ENCODE measurements at places on chromosomes 16 and 17.

DNA sequence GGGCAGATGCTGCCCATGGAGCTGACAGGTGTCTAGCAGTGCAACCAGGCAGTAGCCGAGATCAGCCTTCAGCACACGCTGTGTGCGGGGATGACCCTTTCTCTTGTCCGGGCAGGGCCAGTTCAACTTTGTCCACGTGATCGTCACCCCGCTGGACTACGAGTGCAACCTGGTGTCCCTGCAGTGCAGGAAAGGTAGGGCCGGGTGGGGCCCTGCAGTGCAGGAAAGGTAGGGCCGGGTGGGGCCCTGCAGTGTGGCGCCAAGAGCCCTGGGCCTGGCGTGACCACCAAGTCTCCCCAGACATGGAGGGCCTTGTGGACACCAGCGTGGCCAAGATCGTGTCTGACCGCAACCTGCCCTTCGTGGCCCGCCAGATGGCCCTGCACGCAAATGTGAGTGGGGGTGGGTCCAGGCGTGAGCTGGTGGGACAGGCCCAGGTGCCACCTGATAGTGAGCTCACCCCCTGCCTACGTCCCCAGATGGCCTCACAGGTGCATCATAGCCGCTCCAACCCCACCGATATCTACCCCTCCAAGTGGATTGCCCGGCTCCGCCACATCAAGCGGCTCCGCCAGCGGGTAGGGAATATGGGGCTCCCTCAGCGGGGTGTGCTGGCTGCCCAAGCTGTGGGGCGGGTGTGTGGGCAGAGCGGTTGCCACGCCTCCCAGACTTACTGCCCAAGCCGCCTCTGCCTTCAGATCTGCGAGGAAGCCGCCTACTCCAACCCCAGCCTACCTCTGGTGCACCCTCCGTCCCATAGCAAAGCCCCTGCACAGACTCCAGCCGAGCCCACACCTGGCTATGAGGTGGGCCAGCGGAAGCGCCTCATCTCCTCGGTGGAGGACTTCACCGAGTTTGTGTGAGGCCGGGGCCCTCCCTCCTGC is 40.2 kb downstream of the TSC2 start:
- DNase-seq, result no peak

DNA sequence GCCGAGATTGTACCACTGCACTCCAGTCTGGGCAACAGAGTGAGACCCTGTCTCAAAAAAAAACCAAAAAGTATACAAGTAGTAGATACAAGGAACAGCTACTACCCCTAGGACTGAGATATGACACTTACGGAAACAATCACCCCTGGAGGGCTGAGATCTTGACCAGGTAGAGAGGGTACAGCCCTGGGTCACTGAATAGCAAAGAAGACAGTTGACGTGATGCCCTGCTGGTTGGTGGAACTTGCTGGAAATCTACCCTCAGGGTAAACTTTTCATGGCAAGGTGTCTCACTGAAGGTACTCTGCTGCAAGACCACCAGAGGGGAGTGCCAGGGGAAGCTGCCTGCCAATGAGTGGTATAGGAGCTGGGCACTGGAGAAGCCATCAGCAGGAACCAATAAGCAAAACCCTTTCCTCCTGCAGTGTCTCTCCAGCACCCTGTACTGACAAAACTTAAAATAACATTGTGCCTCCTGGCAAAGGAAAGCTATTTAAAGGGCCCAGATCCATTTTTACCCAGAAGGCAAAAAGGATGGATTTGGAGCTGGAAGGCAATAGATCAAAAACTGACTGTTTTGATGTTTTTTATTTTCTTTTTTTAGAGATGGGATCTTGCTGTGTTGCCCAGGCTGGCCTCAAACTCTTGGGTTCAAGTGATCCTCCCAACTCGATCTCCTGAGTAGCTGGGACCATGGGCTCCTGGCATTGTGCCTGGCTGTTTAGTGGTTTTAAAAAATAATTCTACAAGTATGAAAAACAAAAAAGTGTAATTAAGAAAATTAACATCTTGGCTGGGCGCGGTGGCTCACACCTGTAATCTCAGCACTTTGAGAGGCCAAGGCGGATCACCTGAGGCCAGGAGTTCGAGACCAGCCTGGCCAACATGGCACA is 11.3 kb upstream of the PDXDC1 start:
- DNase-seq, result no peak

- no peak for DNase-seq
These were observed 224.9 kb upstream of the FOXF1 start for GRCh38 chr16:86285421-86285820.

- no peak for DNase-seq
These were observed 13.7 kb downstream of the PITPNC1 start for GRCh38 chr17:67390646-67391361.

DNA sequence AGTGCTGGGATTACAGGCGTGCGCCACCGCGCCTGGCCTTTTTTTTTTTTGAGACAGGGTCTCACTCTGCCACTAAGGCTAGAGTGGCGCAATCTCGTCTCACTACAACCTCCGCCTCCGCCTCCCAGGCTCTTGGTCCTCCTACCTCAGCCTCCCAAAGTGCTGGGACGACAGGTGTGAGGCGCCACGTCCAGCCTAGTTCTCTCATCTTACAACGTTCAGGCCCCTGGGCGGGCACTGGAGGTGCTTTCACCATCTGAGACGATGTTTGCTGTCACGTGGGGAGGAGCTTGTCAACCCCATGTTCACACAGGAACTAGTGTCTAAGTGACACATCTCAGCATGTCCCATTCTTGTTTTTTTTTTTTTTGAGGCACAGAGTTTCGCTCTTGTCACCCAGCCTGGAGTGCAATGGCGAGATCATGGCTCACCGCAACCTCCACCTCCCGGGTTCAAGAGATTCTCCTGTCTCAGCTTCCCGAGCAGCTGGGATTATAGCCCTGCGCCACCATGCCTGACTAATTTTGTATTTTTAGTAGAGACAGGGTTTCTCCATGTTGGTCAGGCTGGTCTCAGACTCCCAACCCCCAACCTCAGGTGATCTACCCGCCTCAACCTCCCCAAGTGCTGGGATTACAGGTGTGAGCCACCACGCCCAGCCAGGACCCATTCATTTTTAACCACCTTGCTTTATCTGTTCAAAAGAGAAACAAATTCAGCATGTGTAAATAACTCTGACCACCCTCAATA is 5.2 kb upstream of the FANCA start:
- DNase-seq, result no peak

GRCh38 chr17:61018938-61019337 is 341.3 kb downstream of the BCAS3 start:
- no peak for DNase-seq

DNA sequence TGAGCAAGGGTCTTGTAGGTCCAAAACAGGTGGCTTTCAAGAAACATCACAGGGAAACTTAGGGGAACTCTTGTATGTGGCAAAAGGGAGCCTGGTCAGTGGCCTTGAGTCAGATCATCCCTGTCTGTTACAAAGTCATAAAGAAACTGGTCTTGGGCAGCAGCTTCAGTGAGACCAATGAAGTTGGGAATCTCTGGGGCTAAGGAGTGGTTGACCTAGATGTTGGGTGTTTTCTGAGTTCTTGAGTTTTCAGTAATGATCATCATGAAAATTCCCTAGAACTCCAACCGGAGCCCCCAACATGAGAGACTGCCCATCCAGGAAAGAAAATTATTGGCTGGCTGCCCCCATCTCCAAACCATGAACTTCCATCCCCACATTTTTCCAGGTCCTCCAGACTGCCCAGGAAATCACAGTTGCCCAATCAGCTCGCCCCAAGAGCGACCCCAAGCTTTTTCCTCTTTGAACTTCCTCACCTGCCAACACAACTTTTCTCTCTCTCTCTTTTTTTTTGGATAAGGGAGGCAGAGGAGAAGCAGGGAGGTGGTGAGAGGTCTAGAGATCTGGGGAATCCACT is 3.9 kb downstream of the CCR7 start:
- no peak for DNase-seq

GRCh38 chr16:6835941-6836340 is 496.7 kb upstream of the RBFOX1 start:
- DNase-seq, result no peak

DNA sequence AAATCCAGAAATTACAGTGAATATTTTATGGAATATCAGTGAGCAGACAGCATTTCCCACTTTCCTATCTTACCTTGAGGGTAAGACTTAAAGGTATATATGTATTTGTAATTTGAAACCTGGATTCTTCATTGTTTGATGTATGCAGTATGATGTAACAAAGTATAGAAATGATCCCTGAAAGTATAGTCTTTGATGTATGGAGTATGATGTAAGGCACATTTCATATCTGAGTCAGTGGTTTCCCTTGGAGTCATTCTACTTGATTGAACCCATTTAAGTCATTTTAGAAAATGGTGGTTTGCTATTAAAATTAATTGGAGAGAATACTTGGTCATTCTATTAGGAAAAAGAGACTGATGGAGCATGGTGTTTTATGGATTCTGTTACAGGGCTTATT is 10.1 kb downstream of the AMZ2 start:
- DNase-seq, result no peak

GRCh38 chr16:81539009-81539758 is 94.6 kb downstream of the CMIP start:
- no peak for DNase-seq

GRCh38 chr17:61235001-61235826 is 164.4 kb upstream of the TBX2 start:
- no peak for DNase-seq

DNA sequence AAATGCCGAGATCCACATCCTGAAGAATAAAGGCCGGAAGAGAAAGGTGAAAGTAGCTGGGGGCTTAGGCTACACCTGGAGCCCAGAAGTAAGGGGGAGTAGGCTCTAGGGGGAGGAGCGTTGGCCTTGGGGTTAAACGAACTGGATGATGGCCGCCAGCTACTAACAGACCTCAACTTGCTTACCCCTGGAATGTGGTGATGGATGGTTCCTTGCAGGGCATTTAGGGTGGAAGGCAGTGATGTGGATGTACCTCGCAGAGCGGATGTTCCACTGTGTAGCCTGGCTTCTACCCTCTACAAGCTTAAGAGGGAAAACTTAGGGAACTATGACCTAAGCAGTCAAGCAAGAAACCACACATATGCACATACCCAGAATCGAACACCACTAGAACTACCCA is 2.3 kb upstream of the MAZ start:
- DNase-seq, result no peak

- no peak for DNase-seq
These were observed 6.8 kb upstream of the APRT start for GRCh38 chr16:88818575-88818874.

- DNase-seq, result no peak
These were observed 5.0 kb upstream of the NFE2L1 start for GRCh38 chr17:48043176-48043575.

DNA sequence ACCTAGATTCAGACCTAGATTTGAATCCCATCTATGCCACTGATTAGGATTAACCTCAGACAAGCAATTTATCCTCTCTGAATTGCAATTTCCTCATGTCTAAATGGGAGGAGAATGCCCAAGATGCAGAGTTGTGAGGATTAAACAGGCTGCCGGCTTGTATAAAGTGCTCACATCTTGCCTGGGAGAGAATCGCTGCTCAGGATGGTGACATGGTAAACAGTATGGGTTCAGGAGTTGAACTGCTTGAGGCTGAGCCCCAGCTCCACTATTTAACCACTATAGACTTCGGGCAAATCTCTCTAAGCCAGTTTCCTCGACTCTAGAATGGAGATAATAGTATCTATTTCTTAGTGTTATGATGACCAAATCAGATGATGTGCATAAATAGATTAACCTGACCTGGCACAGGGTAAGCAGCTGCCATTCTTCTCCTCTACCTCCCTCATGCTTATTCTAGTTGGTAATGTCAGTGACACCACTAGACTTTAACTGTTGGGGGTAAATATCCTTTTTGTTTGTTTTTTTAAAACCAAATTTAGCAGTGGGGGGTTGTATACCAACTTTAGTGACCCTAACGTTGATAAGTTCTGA is 732 bp upstream of the RPL27 start:
- DNase-seq, result no peak

- DNase-seq, result no peak
These were observed 9.3 kb downstream of the ZACN start for GRCh38 chr17:76088041-76088867.

DNA sequence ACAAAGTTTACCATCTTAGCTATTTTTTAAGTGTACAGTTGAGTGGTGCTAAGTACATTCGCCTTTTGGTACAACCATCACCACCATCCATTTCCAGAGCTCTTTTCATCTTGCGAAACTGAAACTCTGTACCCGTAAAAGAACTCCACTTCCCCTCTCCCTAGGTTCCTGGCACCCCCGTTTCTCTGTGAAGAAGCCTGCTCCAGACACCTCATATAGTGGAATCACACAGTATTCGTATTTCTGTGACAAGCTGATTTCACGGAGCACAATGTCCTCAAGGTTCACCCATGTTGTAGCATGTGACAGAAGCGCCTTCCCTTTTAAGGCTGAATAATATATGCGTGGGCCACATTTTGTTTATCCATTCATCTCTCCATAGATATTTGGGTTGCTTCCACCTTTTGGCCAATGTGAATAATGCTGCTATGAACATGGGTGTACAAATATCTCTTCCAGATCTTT is 54.2 kb upstream of the MAP3K14 start:
- DNase-seq, result no peak

DNA sequence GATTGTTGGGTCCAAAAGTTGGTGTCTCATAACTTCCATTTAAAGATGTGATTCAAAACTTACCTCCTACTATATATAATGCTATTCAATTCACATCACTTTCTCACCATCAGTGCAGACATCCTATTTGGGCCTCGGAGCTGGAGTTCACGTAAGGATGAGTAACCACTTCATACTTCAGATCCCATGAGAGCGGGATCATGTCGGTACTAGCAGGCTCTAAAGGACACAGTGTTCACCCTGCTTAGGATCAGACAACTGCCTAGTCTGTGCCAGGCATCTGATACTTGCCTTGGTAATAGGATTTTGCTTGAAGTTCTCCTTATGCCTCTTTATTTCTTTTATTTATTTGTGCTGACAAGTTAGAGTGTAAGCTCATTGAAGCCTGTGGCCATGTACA is 39.5 kb downstream of the RBFOX1 start:
- no peak for DNase-seq

GRCh38 chr16:84356591-84357116 is 11.7 kb upstream of the ATP2C2 start:
- no peak for DNase-seq

GRCh38 chr16:69654280-69654931 is 72.0 kb downstream of the NQO1 start:
- no peak for DNase-seq

All from omental fat pad (tissue), 4 donors.